Hippocampal formation (tissue), 2 donors: ENCODE measurements at places on chromosomes 4 and X.

GRCh38 chr4:170743633-170744032 lies 653.9 kb upstream of the AADAT start:
- no peak for DNase-seq

DNA sequence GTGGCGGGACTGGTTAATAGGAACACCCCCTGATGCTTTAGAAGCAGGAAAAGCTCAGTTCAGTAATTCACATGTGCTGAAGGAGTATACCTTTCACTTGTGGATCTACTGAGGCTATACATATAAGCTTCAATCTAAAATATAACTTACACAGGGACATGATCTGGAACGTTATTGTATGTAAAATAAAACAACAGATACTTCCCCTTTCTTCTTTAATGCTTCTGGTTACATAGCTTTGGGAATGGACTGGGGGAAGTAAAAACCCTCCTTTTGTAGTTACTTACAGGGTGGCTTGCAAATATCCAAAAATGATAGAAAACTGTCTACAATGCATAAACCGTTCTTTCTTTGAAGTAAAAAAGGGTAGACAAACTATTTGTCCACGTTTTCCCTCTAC lies 1.9 kb downstream of the FGG start:
- DNase-seq, result no peak

DNA sequence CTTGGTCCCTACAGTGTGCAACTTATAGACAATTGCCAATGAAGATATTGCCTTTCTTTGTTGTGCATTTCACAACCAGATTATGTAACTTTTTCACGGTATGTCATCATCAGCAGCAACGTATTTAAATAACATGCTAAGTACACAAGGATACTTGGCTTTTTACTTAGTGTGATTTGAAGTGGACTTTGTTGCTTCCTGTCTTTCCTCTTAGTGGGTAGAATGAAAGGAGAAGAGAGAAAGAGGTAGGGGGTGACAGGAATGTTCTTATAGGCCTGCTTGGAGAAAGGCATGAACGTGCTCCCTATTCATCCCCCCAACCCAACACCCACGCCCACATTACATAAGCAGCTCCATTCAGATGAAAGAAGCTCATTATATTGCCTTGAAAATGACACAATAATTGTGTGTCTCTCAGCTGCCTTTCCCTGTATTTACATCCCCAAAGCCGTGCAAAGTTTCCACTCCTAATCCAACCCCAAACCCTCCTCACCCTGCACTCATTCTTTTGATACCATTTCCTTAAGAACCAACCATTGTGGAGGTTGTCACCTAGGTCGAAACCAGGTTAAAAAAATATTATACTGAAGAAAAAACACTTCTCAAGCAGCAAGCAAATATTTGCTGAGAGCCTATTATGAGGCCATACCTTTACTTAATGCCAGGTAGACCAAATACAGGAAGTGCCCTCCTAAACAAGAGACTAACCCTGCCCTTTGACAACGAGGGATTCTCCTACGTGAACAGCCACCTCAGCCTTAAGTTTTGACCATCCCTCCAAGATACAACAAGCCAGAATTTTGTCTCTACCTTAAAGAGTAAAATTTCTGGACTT lies 25.2 kb upstream of the GK start:
- no peak for DNase-seq

- DNase-seq, result no peak
These were observed 54.8 kb downstream of the BMP3 start for GRCh38 chr4:81085291-81085690.

DNA sequence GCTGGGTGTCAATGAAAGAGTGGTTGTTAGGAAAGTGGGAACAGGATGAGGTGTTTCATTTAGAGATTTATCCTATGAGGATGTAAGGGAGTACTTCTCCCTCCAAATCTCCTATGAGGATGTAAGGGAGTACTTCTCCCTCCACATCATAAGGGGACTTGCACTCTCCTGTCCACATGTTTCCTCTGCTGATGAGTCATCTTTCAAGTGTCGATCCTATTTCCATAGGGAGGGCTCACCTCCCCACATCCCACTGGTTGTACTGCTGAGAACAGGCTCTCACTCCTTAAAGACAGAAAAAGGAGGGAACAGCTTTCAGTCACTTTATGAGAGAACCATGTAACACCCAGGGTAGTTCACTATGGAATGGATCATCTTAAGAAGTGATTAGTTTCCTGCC lies 65.0 kb downstream of the INPP4B start:
- no peak for DNase-seq

DNA sequence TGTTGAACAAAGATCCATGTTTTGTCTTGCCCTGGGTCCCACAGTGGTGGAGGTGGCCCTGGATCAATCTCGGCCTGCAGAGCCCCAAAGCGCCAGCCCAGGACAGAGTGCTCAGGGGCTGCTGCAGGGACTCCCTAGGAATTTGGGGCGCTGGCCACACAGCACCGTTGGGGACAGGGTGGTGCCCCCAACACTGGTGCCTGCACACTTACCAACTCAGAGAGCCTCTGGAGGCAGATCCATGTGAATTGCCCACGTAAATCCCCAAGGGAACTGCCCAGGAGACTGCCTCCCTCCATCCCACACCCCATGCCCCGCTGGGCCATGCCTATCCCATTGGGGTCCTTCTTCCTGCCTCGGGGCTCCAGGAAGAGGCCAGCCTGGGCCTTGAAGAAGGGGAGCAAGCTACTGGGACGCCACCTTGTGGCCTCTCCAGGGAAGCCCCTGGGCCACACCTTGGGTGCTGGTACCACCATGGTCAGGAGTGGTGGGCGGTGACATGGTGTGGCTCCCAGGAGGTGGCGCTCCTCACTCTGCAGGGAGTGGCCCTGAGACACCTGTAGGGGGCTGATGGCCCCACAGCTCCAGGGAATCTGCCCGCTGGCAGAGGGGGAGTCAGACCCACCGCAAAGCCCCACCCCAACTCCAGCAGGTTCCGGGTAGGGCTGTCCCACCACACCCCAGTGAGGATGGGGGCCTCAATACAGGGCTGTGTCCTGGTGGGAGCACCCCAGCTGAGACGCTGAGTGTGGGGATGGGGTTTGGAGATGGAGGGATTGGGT lies 22.8 kb downstream of the CFAP99 start:
- no peak for DNase-seq

- no peak for DNase-seq
These were observed 100.2 kb downstream of the KLHL13 start for GRCh38 chrX:118016422-118016821.
